NCI-H226 (cell line): ENCODE measurements at places on chromosomes 2 and 18.

DNA sequence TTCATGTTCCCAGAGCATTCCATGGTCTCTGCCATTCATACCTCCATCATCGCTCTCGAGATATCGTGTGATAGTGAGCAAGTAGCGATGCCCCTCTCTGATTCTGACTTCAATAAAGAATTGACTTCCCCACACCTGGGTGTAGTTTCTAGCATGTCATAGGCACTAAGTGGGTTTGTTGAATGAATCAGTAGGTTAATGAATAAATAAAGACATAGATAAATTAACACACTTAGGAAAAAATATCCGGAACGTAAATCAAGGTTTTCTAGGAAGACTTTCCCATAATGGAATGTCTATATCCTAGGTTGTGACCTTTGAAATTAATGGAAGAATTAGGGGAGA is 159.1 kb downstream of the DOCK10 start:
- DNase-seq, result no peak

DNA sequence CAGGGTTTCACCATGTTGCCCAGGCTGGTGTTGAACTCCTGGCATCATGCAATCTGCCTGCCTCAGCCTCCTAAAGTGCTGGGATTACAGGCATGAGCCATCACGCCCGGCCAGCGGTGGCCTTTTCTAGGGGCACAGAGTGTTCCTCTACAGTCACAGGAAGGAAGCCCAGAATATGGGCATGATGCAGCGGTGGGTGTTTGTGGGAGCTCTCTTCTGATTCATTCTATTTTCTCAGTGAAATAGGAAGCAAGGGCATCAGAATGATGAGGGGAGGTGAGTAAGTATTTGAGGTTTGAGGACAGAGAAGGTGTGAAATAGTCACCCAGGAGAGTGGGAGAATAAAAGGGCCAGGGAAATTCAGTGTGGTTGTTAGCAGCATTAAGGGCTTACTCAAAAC is 70.3 kb upstream of the PSME4 start:
- no peak for DNase-seq

GRCh38 chr18:79923896-79924585 is 27.4 kb downstream of the SLC66A2 start:
- DNase-seq, result no peak

- peak; percentile 59 for DNase-seq
Observed at GRCh38 chr2:111122631-111123421, 2.1 kb downstream of the BCL2L11 start.

GRCh38 chr2:71884303-71885042 is 263.2 kb downstream of the CYP26B1 start:
- DNase-seq, result peak; percentile 48

- no peak for DNase-seq
Observed at GRCh38 chr2:97844311-97844859, 131.0 kb downstream of the ZAP70 start.

GRCh38 chr2:217535957-217536708 is 466.7 kb downstream of the TNS1 start:
- DNase-seq, result no peak

DNA sequence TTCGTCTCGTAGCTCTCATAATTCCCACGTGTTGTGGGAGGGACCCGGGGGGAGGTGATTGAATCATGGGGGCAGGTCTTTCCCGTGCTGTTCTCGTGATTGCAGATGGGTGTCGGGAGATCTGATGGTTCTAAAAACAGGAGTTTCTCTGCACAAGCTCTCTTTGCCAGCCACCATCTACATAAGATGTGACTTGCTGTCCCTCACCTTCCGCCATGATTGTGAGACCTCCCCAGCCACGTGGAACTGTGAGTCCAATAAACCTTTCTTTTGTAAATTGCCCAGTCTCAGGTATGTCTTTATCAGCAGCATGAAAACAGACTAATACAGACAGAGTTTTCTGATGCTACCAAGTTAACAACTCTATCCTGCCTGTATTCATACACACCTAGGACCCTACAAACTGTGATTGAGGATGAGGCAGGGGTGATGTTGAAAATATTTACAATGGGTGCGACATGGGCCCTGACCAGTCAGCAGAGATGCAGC is 3.9 kb downstream of the APOB start:
- DNase-seq, result no peak

GRCh38 chr2:1755436-1756191 is 11.3 kb upstream of the PXDN start:
- DNase-seq, result peak; percentile 90

DNA sequence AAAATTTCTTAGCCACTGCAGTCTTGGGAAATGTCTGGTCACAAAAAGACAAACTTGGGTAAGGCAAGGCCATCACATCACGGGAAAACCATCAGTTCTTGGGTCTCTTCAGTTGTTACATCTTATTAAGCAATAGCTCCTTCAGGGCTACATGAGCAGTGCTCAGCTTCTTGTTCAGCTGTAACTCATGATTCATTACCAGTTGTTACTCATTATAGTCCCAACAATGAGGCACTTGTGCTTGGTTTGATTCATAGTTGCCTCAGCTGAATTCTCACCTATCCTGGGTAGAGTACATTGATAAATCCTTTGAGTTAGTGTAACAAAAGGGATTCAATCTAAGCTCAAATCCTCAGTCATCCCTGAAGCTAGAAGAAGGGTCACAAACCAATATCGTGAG is 102.4 kb upstream of the DCC start:
- DNase-seq, result peak; percentile 58

GRCh38 chr2:113677330-113677729 is 50.3 kb downstream of the RABL2A start:
- DNase-seq, result no peak

DNA sequence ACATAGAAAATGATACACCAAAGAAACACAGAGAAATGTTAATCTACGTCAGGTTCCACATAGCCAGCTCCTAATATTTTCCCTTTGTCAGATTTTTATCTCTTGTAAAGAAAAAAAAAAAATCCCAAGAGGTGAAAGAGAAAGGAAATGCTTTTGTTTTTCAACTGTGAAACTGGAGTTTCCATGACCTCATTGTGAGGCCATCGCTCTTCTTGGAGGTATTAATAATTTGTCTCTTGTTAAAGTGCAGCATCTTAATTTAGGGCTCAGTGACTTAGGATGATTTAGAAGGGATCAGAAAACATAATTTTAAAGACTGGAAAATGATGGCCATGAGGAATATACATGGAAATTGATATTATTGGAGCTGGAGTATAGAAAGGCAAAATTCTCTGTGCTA is 21.7 kb downstream of the ARHGAP28 start:
- no peak for DNase-seq

DNA sequence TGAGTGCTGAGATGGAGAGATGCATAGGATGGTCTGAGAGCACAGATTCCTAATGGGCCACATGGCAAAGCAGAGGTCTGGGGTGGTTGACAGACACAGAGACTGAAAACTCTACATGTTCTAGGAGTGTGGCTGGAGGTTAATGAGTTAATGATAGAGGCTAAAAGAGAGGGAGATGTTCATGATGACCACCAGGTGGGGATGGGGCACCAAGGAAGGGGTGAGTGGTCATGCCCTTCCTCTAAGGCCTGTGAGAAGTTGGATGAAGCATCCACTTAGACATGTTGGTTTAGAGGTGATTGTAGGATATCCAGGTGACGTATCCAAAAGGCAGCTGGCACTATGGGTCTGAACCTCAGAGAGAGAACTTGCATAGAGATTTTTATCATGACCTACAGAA is 102.1 kb downstream of the LRP2 start:
- no peak for DNase-seq

GRCh38 chr2:212539072-212539880 is 674 bp upstream of the ERBB4 start:
- DNase-seq, result no peak

DNA sequence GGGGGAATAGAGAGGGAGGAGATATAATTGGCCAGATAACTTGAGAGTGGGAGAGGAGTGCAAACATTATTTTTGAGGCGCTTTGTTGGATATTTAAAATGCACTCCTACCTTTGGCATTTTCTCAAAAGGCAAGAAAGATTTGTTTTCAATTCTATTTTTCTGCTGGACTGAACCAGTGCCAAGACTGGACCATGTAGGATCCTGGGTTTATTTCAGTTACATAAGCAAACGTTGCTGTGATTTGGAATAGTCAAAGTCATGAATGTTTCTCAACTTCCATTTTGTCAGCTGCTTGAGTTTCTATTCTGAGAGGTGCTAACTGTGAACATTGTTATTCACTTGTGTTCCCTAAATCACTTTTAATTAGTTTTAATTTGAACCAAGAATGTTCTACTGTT is 8.9 kb upstream of the CHRNA1 start:
- DNase-seq, result no peak

GRCh38 chr18:25724121-25724520 is 366.3 kb downstream of the SS18 start:
- no peak for DNase-seq

DNA sequence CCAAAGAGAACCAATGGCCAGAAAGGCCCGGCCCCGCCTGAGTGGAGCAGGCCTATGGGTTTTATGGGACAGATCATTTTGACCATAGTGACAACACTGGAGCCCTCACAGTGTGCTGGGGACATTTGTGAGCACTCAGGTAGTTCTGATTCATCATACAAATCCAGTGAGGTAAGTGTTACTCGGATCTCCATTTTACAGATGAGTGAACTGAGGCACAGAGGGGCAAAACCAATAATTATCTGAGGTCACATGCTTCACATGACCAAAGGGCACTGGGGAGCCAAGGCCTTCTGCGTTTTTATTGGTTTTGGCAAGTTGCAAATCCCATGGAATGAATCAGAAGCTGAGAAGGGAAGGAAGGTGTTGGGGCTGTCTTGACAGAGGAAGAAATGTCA is 111.5 kb upstream of the MGAT5 start:
- no peak for DNase-seq

DNA sequence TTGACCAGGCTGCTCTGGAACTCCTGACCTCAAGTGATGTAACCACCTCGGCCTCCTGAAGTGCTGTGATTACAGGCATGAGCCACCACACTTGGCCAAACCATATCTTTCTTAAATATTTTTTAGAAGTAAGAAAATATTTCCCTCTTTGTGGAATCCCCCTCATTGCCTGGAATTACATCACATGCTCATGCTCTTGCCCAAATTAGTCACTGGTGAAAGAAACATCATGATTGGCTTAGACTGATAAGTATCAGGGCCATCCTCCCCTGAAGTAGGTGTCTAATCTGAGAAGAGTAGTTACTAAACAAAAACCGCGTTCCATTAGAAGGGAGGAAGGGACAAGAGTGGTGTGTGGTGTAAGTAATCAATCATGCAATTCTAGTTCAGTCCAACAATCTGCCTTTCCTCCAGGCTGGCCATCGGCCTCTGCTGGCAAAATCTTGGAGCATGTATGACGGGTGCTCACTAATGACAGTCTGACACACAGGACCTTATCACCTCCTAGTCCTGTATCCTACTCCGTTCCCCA is 52.3 kb upstream of the SCG2 start:
- peak; percentile 95 for DNase-seq

DNA sequence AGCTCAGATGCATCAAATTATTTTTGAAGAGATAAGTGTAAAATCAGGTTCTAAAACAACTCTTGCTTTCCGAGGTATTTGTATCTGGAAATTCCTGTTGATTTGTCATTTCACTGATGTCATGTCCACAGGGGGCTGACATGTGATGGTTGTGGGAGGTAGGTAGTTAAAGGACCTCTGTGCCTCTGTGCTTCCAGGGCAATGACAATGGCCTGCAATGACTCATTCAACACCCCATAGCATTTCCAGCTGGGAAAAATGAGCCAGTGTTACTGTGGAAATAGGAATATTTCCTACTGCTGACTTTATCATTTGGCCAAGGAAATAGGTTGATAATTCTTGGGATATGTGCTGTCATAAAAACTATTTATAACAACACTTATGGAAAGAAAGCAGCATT is 86.2 kb upstream of the CCDC195 start:
- DNase-seq, result no peak

GRCh38 chr2:176753752-176754474 is 458.7 kb upstream of the HNRNPA3 start:
- DNase-seq, result no peak

- DNase-seq, result no peak
Observed at GRCh38 chr2:230043461-230043860, 25.3 kb downstream of the SLC16A14 start.

- DNase-seq, result peak; percentile 58
Observed at GRCh38 chr2:120613742-120614571, 121.7 kb upstream of the GLI2 start.

DNA sequence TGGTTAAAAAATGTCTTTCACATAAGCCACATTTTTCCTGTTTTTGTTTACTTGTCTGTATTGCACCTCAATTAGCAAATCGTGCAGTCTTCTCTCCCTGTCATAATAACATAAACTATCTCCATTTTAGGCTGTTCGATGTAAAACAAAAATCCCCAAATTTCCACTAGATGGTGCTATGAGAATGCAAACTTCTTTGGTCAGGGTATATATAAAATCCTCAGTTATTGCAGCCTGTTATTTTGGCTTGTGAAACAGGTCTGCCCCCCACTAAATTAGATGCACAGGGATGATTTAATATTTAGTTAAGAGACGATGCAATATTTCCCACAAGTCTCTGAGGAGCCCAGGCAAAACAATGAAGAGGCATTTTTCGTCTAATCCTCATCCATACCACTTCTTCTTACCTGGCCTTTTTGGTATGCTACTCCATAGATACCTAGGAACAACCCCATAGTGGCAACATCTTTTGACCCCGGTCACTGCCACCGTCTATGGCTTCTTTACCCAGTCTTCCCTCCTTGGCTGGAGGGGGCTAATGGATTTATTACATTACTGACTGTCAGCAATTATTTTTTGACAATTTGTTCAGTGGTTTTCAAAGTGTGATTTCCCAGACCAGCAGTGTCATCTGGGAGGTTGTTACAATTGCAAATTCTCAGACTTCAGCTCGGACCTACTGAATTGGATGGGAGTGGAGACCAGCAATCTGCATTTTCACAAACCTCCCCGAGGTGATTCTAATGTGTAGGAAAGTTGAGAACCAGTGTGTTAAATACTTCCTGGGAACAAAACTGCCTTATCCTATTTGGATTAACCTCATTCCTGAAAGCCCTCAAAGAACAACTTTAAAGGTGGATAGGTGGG is 117.4 kb upstream of the CWC22 start:
- DNase-seq, result peak; percentile 4

- no peak for DNase-seq
Observed at GRCh38 chr2:175728032-175728431, 274.0 kb downstream of the LNPK start.

- peak; percentile 16 for DNase-seq
Observed at GRCh38 chr2:17538844-17539554, 1.5 kb upstream of the VSNL1 start.

- DNase-seq, result peak; percentile 22
Observed at GRCh38 chr2:41859615-41860514, 188.0 kb upstream of the PKDCC start.

DNA sequence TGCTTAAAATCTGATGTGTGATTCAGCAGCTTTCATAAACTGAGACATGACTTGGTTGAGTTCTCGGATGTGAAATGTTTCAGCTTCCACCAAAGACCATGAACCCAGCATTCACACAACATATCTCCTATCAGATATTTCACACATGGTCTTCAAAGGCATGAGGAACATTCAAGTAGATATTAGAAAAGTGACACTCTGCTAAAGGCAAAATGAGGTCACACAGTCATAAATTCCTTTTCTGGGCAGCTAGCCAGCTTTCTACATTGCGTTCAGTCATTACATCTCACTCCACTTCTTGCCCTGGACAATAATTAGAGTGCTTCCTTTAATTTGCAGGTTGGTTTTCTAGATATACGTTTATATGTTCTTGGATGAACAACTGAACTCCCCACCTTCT is 96.7 kb downstream of the GAREM1 start:
- no peak for DNase-seq
